ENCODE measurements at places on chromosomes 4 and X.

- no peak for DNase-seq
Measured at GRCh38 chrX:124455966-124456365, 109.6 kb downstream of the SH2D1A start.

DNA sequence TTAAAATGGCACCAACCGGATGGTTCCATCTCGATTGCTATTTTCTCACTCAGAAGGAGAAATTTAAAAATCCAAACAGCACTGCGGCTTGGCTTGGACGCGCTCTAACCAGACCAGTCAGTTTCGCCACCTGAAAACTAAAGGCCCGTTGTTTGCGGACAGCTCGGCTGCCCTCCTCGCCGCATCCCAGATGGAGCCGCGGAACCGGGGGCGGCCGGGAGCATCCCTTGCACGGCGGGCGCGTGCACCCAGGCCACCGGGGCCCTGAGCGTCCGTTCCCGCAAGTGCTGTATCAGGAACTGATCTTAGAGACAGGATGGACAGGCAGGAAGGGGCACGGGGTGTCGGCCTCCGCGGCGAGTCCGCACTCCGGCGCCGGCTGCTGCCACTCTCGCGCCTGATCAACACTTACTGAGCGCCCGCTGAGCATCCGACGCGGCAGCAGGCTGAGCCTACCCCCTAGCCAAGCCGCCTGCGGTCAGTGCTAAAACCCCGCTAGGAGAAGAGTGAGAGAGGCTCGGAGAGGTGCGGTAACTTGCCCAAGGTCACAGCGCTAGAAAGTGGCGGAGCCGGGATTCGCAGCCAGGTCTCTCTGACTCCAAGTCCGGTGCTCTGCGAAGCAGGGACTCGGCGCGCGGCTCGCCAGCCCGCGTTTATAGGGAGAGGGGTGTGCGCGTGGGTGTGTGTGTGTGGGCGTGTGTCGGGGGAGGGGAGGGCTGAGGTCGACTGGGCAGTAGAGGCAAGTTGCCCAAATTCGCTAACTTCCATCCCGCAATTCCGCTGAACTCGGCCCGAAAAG, at the start of gene CITED1:
Gene CITED1, minus strand, starts transcription at position 629 of the 799 bp plus-strand sequence. CDS start 3,045 bp downstream, outside the sequence.
- no peak for DNase-seq

DNA sequence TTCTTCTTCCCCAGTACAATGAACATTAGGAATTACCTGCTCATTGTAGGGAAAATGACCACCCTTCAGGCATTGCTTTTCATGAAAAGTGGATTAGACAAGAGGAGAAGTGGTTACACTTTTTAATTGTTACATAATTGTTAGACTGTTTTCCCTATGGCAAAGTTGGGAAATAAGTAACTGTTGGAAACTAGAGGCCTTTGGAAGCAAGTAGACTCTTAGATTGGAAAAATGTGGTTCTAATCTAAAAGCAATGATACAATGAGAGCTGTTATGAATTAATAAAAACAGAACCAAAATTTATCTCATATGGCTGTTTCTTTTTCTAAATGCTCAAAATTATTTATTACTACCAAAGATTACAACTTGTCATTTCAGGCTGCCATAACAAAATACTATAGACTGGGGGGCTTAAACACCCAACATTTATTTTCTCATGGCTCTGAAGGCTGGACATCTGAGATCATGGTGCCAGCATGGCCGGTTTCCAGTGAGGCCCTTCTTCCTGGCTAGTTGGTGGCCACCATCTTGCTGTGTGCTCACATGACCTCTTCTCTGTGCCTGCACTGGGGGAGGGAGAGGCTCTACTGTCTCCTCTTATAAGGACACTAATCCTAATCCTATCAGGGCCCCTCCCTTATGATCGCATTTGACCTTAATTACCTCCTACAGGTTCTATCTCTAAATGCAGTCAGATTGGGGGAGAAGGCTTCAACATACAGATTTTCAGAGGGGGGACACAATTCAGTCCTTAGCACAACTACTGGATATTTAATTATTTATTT, 12.5 kb downstream of the CC2D2A start:
- no peak for DNase-seq

DNA sequence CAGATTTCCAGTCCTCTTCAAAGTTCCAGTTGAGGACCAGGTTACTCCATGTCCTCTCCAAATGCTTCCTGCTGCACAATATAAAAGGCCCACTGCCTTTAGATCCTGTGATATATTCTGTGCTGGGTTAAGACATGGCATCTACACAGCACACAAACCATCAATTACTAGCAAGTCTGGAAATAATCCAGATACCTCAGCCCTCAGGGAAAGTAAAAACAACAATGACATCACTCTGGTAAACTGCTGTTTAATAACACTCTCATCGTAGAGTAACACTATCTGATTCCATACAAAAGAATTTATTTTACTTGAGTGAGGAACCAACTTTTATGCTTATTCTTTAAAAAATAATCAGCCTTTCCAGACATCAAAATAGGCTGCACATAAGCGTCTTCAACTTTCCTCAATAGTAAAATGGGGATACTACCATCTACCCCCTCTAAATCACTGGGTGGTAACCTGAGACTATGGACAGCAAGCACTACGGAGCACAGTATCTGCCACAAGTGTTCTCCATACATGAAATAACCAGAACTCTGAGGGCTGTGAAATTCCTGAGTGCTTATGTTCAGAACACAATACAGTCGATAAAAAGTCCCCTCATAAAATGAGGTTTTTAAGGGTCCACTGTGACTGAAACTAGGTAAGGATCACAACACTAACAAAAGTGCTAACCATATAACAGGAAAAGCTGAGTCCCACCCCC, 53.4 kb downstream of the ABCG2 start:
- DNase-seq = no peak

DNA sequence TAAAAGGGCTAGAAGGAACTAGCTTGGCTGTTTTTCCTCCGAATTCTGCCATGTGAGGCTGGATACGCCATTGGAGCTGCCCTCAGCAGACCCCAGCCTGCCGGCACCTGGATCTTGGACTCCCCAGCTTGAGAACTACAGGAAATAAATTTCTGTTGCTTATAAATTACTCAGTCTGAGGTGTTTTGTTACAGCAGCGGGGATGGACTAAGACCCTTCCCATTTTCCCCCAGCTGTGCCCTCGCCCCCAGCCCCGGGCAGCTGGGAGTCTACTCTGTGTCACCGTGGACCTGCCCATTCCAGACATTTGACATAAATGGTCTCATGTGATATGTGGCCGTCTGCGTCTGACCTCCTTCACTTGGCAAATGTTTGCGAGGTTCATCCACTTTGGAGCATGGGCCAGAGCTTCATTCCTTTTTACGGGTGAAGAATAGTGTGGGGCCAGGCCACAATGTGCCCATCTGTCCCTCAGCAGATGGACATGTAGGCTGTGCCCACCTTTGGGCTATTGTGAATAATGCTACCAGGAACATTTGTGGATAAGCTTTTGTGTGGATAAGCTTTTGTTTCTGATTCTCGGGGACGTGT, 30.7 kb upstream of the SPON2 start:
- DNase-seq = no peak

GRCh38 chr4:2256156-2256731, 5.7 kb downstream of the MXD4 start:
- no peak for DNase-seq

GRCh38 chrX:22922961-22923360, 76.8 kb upstream of the DDX53 start:
- no peak for DNase-seq

- no peak for DNase-seq
Measured at GRCh38 chr4:139553751-139554641, 2.0 kb downstream of the SETD7 start.

DNA sequence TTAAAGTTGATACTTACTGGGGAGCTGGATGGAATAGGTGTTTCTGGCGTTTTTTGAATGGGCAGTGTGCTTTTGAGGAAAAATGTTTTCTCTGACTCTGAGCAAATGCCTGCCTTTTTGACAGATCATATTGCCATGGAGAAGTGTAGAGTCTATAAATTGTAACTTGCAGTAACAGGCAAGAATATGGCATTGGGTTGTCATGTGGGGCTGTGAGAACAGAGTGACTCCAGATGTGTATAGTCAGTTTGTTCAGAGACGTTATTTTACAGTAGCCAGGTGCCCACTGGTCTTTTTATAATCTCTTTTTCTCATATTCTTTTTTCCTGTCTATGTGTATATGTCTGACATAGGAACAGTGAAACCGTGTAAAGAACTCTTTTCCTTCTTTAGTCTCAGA, 40.8 kb downstream of the RAPGEF2 start:
- DNase-seq = no peak

DNA sequence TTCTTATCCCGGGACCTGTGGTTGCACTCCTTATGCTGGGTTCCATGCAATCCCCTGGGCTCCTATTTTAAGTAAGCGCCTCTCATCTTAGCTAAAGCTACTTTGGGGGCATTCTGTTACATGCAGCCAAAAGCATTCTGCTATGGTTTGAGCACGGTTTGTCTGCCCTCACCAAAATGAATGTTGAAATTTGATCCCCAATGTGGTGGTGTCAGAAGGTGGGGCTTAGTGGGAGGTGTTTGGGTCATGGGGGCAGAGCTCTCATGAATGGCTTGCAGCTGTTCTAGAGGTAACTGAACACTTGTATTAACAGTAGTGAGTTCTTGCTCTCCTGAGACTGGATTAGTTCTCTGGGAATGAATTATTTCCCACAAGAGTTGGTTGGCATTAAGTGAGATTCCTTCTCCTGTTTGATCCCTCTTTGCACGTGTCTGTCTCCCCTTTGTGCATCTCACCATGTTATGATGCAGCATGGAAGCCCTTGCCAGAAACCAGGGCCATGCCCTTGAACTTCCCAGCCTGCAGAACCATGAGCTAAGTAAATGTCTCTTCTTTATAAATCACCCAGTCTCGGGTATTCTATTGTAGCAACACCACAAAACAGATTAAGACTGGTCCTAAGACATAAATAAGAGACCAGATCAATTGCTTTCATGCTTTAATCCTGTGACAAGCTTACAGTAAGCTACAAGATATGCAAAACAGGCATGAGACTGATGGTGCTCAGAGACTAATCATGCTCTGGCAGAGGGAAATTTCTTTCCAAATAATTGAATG, 141.8 kb downstream of the TSPAN5 start:
- no peak for DNase-seq

GRCh38 chrX:117707948-117708743, 408.5 kb downstream of the KLHL13 start:
- DNase-seq = no peak

DNA sequence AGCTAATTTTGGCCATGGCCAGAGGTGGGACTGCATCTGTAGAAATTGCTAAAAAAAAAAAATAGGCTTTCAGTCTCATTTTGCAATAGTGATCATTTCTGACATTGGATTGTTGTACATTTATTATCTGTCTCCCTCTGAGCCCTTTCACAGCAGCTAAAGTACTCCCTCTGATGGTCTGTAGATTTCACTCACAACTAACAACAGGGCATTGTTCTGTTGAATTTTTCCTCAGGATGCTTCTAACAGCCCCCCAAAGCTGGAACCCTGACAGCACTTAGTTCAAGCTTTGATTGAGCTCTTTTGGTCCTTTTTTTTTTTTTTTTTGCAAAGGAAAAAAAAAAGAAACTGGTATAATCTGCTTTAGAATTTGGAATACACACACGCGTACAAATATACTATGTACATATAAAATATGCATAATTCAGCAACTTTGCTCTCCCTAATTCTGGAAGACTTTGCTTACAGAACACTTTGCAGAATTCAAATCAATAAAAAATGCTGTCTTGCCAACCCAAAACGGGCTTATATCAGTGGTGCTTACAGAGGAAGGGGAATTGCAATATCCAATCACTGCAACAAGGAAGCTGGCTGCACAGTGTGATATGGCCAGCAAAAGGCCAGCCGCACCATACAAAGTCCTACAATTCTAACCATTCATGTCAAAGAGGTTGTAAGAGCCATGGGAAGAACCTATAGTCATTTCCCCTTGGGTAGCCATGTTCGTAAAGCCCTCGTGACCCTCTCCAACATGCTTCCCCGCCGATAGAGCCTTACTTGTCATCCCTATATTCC, 406.4 kb downstream of the SMARCA1 start:
- DNase-seq = no peak
